ENCODE measurements at places on chromosomes 16 and 17.

DNA sequence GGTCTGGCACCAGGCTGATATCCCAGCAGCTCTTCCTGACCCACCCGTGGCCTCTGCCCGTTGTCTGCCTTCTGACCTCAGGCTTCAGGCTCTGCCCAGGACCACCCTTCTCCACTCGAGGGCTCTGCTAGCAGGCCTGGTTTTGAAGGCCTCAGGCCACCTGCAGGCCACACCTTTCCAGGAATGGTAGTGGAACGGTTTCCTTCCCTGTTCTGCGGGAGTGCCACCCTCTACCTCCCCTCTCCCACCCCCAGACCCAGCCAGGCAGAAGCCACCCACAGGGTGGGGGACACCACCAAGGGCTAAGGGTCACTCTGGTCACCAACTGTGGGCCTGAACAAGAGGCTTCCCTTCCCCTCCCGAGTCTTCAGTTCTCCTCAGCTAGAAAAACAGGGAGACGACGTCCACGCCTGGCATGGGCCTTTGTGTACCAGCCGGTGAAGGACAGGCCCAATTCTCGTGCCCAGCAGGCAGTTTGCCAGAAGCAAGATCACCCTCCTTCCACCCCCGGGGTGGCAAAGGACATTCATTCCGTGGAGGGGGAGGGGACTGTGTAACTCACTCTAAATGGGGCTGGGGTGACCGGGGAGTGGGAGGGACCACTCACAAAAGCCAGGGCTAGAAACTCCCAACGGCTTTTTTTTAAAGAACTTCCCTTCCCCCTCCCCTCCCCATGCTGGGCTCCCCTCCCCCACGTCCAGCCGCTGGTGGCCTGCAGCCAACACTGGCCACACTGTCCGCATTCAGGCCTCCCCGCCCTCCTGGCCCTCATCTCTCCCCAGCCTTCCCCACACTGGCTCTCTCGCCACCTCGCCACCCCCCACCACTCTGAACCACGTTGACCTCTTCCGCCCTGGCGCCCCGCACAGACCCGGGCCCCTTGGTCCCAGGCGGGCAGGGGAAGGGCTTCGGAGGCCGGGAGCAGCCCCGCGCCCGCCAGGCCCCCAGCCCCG, 7.7 kb downstream of the CBX4 start:
- no peak for DNase-seq

GRCh38 chr17:31198026-31198425, 99.0 kb downstream of the OMG start:
- DNase-seq, result no peak

DNA sequence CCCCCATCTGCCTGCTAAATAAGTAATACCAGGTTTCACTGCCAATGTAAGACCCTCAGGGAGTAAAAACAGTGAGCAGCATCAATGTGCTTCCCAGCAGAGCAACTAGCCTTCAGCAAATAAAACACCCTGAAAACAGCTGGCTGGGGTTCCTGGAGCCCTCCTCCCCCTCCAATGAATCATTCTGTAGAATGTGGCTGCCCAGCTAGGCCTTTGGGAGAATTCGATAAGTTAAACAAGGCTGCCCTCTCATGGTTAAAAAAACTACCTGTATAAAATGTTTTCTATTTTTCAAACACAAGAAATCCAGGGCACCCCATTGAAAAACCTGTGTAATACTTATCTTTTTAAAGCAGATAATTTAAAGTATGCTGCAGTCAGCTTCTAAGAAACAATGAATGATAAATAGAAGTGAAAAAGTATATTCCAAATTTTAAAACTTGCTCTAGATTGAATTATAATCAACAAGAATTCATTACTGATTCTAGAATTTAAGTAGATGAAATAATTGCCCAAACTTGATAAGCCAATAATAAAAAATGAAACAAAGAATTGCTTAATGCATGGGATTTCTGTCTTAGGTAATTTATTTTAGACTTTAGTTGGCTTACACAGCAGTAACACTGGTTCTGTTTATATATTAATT, 9.4 kb upstream of the TOM1L1 start:
- DNase-seq, result peak; percentile 80

DNA sequence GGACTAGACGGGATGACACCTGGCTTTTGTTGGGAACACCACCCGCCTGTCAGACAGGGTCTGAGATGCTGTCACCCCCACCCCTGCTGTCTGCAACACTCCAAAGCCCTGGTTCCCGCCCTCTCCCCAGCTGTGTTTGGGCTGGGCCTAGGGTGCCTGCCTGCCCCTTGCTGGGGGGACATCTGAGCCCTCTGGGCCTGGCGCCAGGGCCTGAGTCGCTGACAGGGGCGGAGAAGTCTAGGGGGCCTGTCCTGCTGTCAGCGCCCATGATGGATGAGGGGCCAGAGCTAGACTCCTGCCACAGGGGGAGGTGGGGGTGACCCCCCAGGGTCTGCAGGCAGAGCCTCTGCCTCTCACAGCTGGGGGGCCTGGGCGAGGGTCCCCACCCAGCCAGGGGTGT, 7.6 kb upstream of the PKMYT1 start:
- DNase-seq, result no peak

DNA sequence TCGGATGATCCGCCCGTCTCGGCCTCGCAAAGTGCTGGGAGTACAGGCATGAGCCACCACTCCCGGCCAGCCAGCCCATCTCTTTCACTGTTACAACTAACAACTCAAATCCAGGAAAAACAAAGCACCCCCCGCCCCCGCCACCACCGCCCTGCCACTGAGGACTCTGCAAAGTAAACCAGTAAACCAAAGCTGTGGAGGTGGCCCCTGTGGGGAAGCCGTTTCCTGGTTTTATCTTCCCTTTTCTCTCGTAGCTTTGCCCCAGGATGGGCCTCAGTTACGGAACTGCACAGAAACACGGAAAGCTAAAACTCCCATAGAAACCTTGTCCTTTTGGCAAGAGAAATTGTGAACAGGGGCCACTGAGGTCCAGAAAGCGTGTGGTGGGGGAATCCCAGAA, 17.5 kb downstream of the CHMP6 start:
- DNase-seq, result no peak

- no peak for DNase-seq
These were observed 12.1 kb downstream of the TBC1D26 start for GRCh38 chr17:15744074-15744676.

- DNase-seq, result no peak
These were observed 16.5 kb upstream of the CMTM4 start for GRCh38 chr16:66713076-66713475.

DNA sequence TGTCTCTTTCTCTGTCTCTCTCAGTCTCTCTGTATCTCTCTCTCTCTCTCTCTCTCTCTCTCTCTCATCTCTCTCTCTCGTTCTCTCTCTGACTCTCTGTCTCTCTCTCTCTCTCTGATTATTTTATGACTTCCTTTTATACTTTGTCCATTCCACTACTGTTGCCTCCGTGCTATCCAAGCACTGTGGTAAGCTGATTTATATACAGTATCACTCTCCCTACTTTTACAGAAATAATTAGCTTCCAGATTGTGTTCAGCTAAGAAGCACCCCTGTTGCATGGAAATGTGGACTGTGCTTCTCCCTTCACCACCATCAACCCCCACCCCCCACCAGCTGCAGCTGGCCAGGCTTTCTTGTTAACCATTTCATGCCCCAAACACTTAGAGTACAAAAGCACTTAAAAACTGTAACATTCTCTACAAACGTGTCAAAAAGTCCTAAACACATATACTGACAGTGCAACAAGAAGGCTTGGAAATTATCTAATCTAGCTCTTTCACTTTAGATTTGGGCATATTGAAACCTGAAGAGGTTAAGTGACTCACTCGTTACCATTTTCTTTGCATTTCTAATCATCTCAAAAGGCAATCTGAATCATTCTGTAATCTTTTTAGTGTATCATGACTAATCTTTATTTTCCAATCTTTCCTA, 11.6 kb upstream of the TMEM100 start:
- peak; percentile 40 for DNase-seq

DNA sequence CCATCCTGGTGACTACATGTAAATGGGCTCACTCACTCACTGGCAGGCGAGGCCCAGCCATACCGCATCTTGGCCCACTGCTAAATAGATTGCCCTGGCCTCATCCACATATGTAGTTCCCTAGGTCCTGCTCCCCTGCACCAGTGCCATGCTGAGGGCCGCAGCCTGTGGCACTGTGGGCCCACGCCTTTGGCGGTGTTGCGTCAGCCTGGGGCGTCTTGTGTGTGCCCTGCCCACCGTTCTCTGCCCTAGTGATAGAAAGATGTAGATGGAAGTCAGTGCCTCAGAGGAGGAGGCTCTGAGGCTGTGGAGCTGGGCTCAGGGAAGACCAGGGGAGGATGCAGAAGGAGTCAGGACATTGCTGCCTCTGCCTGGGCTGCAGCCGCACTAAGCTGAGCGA, 18.9 kb downstream of the C17orf75 start:
- DNase-seq, result no peak

GRCh38 chr16:5022521-5022920, 11.2 kb downstream of the NAGPA start:
- no peak for DNase-seq

Measured in mesendoderm (in vitro differentiated cells).